ENCODE measurements at places on chromosomes 3 and 15.
A peak's percentile ranks its signal among the peaks of the same experiment; 100 is the strongest.

GRCh38 chr3:106333911-106334618 is 465.3 kb upstream of the CBLB start:
- DNase-seq: no peak

DNA sequence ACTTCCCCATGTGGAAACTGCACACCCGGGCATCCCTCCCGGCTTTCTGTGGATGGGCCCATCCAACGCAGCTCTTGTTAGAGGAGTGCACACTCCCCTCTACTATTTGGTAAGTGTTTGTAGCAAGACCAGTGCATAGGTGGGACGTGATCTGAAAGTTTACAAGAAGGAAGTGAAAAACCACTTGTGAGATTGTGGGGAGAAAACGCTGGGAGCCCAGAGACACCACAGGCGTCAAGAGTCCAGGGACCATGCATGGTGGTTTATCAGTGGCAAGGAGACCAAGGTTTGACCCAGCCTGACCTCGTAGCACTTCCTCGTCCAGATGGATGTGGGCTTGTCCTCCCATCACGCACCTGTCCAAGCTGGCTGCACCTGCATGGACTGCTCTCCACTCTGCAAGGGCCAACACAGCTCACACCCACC is 51.6 kb downstream of the ATP10A start:
- DNase-seq: no peak

- peak; percentile 65 for DNase-seq
These were observed 689.4 kb upstream of the NAALADL2 start for GRCh38 chr3:174169736-174170135.

- DNase-seq: peak; percentile 96
These were observed 35.2 kb downstream of the BDH1 start for GRCh38 chr3:197520311-197521276.

DNA sequence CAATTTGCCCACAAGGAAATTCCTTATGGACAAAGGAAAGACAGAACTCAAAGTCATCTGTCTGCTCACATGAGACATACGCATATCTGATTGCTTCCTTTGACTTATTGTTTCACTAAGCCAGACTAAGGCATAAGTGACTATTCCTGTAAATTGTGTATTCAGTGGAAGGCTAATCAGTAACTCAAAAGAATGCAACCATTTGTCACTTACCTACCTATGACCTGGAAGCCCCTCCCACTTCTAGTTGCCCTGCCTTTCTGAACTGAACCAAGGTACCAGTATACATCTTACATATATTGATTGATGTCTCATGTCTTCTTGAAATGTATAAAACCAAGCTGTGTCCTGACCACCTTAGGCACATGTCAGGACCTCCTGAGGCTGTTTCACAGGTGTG is 53.5 kb upstream of the PROK2 start:
- DNase-seq: no peak

DNA sequence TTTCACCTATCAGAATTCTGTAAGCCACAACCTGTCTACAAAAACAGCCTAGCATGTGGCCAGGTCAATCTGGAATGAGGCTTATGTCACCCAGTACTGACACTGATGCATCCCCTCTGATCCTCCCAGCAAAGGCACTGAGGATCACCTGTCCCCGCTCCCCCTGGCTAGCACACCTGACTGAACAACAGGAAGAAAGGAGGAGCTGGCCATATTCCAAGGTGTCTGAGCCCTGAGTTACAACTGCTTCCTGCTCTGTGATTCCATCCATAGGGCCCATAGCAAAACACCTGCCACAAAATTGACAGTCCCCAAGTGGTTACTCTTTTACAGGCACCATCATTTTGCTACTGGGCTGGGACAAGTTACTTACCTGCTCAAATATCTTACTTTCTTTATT is 555.5 kb upstream of the CFAP20DC start:
- DNase-seq: peak; percentile 92

DNA sequence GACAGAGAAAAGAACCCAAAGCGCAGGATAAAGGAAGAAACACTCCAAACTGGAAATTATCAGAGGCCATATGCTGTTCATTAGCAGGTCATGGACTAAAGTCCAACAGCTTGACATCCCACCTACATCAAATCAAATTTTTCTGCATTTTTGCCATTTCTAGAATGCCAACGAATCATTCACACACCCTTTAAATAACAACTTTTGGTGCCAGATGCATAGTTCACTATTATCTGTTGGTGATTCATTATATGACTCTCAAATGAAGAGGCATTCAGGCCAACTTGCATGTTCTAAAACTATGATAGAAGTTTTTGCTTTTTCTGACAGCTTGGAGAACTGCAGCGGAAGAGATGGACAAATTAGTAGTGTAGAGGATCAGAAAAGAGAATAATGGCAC is 529.8 kb upstream of the NAALADL2 start:
- no peak for DNase-seq

GRCh38 chr15:81825136-81825535 is 220.7 kb downstream of the MEX3B start:
- DNase-seq: peak; percentile 19

- DNase-seq: no peak
These were observed 74.8 kb downstream of the ADAMTS9 start for GRCh38 chr3:64612916-64613526.
